Hematopoietic multipotent progenitor cell treated with erythropoietin and hydrocortisone succinate and interleukin-3 and kit ligand, for 4 days (in vitro differentiated cells): ENCODE measurements at places on chromosomes 13 and 19.
A peak's percentile ranks its signal among the peaks of the same experiment; 100 is the strongest.

- DNase-seq, result no peak
These were observed 10.6 kb upstream of the HAUS5 start for GRCh38 chr19:35601971-35602370.

GRCh38 chr13:44048326-44048725, 168.6 kb downstream of the LACC1 start:
- peak; percentile 31 for DNase-seq

DNA sequence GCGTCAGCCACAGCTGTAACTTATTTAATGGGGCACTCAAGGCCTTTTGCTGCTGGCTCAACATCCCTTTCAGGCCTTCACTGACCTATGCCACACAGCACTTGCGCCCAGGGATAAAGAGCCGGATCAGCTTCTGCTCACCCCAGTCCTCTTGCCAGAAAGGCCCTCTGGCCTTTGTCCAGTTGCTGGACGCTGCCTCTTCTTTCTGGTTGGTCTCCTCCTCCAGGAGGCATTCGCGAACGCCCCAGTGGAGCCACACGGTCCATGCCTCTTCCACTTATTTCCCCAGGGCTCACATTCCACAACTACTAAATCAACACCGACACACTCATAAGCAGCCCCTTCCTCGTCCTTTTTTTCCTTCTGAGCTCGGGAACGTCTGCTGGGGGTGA, 3.7 kb upstream of the ZNF329 start:
- DNase-seq, result peak; percentile 28

DNA sequence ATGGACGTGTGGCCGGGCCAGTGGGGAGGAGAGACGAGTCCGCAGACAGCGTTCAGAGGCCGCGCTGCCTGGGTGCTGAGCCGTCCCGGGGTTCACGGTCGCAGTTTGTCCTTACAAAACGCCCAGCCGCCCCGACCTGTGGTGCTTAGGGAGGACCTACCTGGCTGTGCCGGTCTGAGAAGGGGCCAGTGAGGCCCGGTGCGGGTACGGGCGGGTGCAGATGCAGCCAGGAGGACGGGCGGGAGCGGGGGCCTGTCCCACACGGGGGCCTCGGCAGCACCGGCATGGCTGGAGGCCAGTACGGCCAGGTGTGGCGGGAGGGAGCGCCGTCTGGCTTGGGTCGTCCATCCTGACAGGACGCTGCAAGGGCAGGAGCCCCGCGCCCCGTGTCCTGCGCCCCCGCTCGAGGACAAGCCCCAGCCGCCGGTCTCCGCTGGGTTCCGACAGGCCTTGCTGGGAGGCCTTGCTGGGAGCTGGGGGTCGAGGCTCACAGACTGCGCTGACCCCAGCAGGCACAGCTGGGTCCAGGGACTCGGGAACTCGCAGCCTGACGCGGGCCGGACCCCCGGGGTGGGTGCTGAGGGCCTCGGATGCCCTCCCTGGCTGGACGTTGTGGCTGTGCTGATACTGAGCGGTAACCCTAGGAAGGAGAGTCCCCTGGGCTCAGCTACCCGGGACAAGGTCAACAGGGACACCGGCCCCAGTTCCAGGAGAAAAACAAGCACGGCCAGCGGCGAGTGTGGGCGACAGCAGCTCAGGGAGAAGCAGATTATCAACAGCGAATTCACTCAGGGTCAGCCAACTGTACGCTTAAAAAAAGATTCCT, 5.3 kb upstream of the PROZ start:
- DNase-seq, result peak; percentile 34

DNA sequence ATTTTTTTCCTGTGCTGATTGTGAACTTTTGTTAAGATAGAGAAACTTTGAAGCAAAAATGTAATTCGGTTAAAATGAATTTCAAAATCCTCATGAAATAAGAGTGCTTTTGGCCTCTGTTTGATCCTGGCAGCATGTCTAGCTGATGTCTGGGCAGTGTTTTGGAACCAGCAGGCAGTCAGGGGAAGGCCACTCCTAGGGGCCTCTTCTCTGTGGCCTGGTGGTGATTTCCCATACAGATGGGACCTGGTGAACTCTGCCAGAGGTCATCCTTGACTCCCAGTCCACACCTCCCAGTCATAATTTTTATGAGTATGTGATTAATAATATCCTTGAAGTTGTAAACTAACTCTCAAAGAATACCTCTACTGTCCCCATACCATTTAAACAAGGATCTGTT, 226.6 kb downstream of the PCCA start:
- no peak for DNase-seq

DNA sequence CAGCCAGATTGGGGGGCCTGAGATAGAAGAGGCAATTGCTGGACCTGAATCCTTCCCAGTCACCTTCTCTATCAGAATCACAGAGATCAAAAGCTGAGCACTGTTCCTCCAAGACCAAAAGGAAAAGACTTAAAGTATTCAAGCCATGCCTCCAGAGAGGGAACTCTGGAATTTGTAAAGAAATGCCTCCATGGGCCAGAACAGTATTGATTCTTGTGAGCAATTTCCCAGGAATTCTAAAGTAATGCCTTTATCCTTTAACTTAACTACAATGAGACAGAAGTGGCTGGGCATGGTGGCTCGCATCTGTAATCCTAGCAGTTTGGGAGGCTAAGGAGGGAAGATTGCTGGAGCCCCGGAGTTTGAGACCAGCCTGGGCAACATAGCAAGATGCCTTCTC, 148.8 kb downstream of the FLT1 start:
- no peak for DNase-seq

- DNase-seq, result peak; percentile 57
These were observed 20.2 kb downstream of the ATP8A2 start for GRCh38 chr13:25391932-25392331.

- DNase-seq, result peak; percentile 87
These were observed 15.3 kb upstream of the GPR183 start for GRCh38 chr13:99322297-99323103.

GRCh38 chr13:81927347-81927746, 1586.4 kb upstream of the SPRY2 start:
- peak; percentile 4 for DNase-seq

DNA sequence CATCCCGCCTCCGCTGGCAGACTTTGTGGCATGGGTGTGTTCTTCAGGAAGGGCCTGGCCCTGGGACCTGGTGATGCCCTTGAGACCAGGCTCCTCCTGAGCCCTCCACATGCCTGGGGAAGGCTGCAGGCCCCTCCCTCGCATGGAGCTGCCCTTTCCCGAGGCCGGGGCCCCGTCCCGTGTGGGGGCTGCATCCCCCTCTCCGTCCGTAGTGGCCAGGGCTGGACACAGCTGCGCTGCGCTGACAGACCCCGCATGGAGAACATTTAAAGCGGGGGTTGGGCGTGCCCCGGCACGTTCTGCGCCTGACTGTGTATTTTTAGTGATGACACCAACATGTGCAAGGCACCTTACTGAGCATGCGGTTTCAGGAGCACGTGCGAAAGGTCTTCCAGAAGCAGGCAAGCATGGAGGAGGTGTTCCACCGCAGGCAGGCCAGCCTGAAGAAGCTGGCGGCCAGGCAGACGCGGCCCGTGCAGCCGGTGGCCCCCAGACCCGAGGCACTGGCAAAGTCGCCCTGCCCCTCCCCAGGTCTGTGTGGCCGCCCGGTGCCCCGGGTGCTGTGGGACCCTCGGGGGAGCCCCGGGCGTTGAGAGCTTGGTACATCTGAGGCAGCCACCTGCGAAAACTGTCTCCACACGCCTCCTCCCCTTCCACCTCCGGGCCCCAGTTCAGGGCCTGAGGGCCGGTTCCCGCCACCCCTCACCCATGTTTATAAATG, 28.8 kb upstream of the F7 start:
- no peak for DNase-seq

- DNase-seq, result no peak
These were observed 18.5 kb upstream of the GPR18 start for GRCh38 chr13:99276706-99277105.

DNA sequence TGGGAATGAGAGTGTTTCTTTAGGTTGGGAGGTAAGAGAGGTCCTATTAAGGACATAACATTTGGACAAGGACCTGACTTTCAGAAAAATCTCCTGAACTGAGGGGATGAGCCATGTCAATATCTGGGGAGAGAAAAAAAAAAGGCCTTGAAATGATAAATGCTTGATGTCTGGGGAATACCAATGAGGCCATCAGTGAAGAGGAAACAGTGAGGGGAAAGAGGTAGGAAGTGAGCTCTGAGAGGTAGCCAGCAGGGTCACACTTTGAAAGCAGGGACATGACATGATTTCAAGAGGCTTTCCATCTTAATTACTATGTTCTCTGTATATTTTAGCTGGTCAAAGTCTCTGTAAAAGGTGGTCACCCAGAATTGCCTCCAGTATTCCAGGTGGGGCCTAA, 9.9 kb upstream of the UBE2L5 start:
- DNase-seq, result no peak

DNA sequence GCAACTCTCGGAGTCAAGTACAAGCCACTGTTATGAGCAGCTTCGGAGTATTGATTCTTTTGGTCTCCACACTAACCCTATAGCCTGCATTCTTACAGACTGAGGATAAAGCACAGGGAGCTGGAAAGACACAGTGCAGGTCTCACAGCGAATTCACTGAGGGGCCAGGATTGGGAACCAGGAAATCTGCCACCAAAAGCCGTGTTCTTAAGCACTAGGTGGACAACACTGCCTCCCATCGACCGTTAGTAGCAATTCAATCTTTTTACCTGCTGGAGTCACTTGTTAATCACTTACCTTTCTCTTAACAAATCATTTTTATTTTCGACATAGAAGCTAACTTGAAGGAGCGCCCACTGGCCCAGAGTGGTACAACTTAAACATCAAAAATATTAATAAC, 6.3 kb downstream of the PMIS2 start:
- peak; percentile 56 for DNase-seq

DNA sequence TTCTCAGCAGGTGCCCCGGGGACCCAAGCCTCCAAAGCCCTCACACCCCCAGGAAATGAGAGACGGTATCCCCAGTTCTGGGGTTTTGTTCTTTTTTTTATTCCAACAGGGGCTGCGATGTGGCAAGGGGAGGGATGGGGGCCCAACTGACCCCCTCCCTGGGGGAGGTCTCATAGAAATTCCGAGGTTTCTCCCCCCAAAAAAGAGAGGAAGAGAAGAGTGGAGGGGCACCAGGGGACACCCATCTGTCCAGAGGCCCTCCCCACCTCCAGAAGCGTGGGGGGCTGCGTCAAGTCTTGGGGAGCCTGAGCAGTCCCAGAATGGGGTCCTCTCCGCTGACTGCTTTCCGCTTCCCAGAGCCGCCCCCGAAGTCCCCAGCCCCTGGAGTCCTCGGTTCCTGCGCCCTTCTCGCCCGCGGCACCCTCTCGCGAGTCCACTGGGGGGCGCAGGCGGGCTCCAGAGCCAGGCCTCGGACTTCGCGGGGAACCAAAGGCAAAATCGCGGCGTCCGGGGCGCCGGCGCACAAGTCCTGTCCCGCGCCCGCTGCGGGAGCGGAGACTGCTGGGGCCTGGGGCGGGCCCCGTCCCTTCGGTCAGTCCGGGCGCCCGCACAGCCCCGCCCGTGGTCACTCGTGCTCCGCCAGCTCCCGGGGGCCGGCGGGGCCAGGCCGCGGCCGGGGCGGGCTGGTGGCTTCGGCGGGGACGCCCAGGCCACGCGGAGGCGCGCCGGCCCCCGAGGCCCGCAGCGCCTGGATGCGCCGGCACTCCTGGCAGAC, 4.4 kb upstream of the ATP1A3 start:
- peak; percentile 80 for DNase-seq

DNA sequence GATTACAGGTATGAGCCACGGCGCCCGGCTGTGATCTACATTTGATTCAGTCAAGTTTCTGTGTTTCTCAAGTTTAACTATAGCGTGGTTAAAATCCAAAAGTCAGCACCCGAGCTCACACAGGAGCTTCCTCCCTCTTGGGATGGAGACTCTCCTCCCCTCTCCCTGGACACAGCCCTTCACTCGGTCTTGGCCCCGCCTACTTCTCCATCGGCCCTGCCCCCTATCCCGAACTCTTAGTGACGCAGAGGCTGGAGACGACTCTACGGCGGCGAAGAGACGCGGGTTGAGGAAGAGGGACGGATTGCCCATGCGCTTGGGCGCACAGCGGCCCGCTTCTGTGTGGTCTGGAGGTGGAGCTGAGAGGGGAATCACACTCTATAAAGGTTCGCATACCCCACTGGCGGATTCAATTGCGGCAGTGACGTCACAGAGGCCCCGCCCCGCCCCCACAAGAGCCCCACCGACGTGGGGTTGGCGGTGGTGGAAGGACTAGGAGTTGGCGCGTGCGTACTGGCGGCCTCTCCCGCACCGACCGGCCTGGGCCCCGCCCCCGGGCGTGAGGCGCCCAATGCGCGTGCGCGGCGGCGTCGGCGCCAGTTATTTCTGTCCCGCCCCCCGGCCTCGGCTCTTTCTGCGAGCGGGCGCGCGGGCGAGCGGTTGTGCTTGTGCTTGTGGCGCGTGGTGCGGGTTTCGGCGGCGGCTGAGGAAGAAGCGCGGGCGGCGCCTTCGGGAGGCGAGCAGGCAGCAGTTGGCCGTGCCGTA, at the start of gene TRIM28:
Gene TRIM28 (plus strand): TSS at position 239 of the 765 bp plus-strand sequence. CDS start 694 bp downstream, outside the sequence.
- peak; percentile 100 for DNase-seq

GRCh38 chr19:47313754-47314295, 4.2 kb downstream of the C5AR1 start:
- no peak for DNase-seq

DNA sequence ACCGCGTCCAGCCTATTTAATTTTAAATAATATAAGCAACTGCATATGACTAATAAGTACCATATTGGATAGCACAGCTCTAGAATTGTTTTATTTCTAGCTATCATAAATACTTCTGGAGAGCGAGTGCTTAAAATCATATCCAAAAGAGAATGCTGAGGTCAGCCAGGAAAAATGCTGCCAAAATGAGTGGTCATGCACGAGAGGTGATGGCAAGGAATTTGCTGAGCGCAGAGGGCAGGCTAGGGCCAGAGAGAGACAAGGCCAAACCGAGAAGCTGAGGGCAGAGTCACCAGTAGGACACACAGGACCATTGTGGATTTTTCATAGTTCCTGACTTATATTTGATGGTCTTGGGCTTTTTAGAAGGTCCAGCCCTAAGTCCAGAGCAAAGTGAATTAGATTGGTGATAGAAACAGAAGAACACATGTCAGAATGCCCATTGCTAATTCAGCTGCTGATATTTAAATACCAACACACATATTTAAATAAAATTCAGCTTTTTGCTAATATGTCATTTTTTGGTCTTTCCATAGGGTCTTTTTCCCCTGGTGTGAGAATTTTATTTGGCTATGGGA, 33.6 kb upstream of the UBL3 start:
- no peak for DNase-seq

- DNase-seq, result peak; percentile 12
These were observed 207.3 kb downstream of the DLEU7 start for GRCh38 chr13:50636007-50636704.

- peak; percentile 94 for DNase-seq
These were observed 5.1 kb downstream of the GRIN2D start for GRCh38 chr19:48398375-48399235.

- DNase-seq, result no peak
These were observed 1.3 kb upstream of the CEACAM20 start for GRCh38 chr19:44530777-44531176.

DNA sequence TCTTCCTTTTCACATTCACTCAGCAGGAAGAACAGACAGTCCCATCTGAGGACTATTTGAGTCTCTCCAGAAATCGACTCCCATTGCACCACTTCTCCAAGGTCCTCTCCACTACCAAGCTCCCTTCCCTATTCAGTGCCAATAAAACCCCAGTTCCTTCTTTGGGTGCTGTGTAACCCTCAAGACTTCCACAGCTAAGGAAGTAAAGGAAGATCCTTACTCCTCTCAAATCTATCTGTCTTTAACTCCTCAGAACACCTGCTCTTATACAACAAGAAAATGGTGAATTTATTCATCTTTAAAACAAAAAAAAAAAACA, 29.2 kb upstream of the TM9SF2 start:
- DNase-seq, result no peak

- DNase-seq, result no peak
These were observed 51.9 kb downstream of the SLAIN1 start for GRCh38 chr13:77749344-77749880.
